Activated T-cell treated with anti-CD3 and anti-CD28 coated beads, Interleukin-2, amount 50 U/mL, for 72 hours (primary cell): ENCODE measurements at places on chromosomes 16 and 17.
A peak's percentile ranks its signal among the peaks of the same experiment; 100 is the strongest.

- peak; percentile 55 for DNase-seq
Measured at GRCh38 chr16:80948886-80949493, 57.7 kb downstream of the CMC2 start.

- DNase-seq, result no peak
Measured at GRCh38 chr17:65820306-65820705, 258.9 kb upstream of the AXIN2 start.

DNA sequence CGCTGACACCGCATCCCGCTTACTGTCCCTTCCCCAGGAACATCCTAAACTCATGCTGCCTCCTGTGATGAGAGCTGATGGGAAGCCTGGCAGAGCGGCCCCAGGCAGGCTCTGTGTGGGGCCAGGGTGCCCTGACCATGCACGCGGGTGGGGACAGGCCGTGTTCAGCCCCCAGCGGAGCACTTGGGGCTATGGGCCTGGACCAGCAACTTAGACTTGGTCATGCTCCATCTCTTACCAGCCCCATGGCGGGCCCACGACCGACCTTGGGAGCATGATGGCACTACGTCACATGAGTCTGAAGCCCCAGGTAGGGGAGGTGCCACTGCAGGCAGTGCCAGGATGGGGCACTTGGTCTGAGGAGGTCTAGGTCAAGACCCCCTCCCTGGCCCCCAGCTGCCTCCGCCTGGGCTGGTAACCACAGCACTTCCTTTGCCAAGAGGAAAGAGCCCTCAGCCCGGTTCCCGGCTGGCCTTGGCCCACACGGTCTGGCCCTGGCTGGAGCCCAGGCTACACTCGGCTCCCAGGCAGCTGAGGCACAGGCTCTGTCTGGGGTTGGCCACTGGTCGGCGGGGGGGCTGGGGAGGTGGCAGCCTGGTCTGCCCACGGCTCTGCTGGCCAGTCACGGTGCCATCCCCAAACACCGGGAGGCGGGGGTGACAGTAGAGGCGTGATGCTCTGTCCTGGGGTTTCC, 25.7 kb downstream of the BAHCC1 start:
- no peak for DNase-seq

GRCh38 chr16:83973077-83973476, 5.0 kb downstream of the NECAB2 start:
- no peak for DNase-seq

- DNase-seq, result no peak
Measured at GRCh38 chr16:16996827-16997226, 473.9 kb downstream of the XYLT1 start.

GRCh38 chr16:67240506-67240905, 6.8 kb downstream of the FHOD1 start:
- DNase-seq, result no peak

DNA sequence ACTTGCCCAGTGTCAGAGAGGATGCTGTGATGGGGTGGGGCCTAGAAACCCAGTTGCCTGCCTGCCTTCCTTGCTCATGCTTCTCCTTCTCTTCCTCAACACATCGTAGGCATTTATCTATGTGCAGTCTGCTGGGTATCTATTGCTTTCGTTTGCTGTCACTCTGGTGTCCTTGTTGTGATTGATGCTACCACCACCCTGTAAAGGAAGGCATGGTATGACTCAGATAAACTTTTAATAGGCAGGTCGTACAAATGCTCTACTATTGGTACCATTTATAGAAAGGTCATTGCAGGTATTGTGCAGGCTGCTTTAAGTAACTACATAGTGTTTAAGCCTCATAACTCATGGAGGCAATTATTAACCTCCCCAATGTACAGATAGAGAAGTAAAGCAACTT, 368.9 kb downstream of the UTP18 start:
- no peak for DNase-seq

DNA sequence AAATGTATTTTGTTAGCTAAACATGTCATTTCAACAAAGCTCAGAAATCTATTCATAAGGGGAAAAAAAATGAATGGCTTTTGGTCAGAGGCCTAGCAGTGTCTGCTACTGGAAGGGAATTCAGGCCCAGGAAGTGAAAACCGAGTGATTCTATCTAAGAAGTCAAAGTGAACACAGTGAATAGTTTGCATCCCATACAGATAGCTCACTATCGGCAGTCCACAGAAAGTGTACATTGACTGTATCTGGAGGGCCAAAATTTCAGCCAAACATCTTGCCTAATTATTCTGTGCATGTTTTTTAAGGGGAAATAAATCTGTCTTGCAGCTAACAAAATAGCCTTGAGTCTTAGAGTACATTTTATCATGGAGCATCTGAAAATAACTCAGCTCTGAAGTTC, 214.4 kb upstream of the CACNG5 start:
- no peak for DNase-seq

DNA sequence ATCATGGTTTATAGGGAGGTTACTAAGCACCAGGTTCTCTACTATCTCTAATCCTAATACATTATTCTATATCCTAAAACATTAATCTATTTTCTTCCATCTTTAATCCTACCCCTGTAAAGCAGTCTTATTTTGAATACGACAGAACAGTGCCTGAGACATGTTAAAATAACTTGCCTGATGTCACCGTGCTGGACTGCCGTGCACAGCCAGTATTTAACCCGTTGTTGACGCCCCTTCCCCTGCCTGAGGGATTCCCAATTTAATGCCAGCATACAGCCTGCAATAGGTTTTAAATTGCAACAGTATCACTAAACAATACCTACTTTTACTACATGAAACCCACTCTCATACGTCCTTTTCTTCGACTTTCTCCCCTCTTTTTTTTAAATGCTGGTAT, 133.3 kb downstream of the PARN start:
- DNase-seq, result no peak
